Stomach (tissue), 19 donors: ENCODE measurements at places on chromosomes 2 and 18. TPM values are rescaled to one million over a fixed set of nuclear protein-coding genes. Genes with fewer than 3 reads are reported as not detected.

DNA sequence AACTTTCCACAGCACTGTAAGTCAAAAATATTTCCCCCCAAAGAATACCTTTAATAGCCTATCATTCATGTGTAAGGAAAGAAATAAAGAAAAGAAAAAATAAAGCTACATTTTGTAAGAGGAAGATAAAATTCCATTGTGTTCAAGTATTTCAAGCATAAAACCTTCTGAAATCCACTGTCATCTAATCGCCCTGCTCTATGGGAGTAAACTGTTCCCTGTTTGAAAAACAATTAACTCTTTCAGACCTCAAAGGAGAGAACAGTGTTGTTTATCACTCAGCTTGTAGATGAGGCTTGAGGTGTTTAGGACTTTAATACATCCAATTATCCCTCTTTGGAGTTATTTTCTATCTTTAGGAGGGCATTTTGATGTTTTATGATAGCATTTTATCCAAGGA is 112.2 kb upstream of the REG3G start:
- no peak for DNase-seq

GRCh38 chr2:30305235-30305634 is 73.9 kb downstream of the LBH start:
- DNase-seq: no peak

Gene KLHL14
- total RNA-seq: 3.5 TPM

DNA sequence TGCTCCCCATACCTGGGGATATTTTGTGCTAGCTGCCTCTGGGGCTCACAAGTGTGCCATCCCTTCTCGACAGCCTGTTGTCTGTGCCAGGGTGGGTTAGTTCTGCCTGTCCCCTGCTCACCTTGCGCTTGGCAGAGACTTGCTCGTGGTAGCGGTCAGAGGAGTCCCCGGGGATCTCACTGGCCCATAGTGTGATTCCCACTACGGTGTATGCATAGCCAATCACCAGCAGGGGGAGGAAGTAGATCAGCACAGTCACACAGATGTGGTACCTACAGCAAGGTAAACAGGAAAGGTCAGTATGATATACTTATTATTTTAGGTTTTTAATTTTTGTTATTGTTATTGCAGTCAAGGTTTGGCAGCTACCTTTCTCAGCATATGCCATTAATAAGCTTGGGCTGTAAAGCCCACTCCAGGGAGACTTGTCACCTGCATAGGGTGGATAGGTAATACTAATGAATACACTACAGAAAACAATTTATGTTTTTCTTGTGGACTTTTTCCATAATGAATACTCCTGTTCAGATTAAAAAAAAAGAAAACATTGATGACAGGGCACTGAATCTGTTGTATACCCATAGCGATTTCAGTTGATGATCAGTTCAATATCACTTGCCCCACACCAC is 95.2 kb downstream of the POLE4 start:
- peak; percentile 67 for DNase-seq

DNA sequence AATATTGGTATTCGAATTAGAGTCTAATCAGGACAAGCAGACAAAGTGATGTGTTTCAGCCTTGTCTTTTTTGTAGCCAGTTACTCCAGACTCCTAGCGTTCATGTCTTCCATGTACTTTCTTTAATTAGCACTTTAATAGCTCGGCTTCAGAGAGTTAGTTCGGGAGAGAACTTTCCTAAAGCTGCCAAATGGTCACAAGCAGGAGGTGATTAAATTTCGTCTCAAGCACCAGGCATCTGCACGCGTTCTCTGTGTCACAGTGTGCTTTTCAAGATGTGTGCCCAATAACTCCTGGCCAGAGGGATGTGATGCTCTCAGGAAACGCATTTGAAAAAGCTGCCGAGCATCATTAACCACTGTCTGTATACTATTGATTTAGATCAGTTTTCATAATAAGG is 790.8 kb downstream of the SOCS6 start:
- DNase-seq: no peak

Gene STK16
- total RNA-seq: 55.6 TPM

Gene DNAJC5G
- not detected for total RNA-seq

Gene HOXD9
- not detected for total RNA-seq

Gene KCNE4
- total RNA-seq: not detected

Gene UGT1A9
- total RNA-seq: 7.0 TPM

DNA sequence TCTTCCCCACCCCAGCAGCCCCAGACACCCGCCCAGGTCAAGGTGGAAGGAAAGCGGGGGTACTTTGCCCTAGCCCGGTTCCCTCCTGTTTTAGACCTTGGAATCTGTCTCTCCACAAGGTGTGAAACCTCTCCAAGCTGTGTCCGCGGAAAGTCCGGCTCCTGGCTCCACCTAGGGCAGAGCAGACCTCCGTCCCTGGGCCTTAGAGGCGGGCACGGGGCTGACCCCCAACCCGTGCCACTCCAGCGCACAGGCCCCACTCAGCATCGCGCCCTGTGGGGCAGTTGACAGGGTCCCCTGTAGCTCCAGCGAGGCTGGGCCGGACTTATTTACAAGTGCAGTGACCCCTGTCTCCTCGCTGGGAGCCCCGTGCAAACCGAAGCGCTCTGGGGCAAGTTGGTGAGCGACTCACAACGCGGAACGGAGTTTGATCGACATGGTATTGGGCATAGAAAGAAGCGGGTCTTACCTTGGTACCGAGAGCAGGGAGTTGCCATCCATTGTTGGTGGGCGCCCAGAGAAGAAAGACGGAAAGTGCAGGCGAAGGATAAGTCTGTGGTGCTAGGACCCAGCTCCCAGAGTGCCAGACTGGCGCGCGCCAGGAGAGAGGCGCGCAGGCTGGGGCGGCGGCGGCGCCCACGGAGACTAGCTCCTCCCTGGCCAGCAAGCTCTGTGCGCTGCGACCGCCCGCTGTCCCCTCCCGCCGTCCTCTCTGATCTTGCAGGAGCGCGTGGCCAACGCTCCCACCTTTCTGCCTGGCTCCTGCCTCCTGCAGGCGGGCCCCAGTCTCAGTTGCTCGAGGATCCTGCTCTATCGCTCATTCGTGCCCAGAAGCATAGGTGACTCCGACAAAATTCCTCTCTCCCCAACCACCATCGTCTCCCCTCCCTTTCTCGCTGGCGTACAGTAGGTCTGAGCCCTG is at the start of gene SPHKAP:
Gene SPHKAP, minus strand, starts transcription at position 590 of the 922 bp plus-strand sequence. Its CDS starts 89 bp downstream, at position 501.
- DNase-seq: peak; percentile 9

Gene DLGAP1
- total RNA-seq: 3.6 TPM

Gene SYT4
- total RNA-seq: 6.6 TPM

- DNase-seq: no peak
Measured at GRCh38 chr18:13481820-13482617, 244.3 kb downstream of the FAM210A start.

GRCh38 chr2:44758591-44758990 is 182.9 kb upstream of the SIX3 start:
- DNase-seq: no peak

Gene NGEF
- 30.9 TPM for total RNA-seq

- DNase-seq: no peak
Measured at GRCh38 chr2:189444322-189444721, 3.0 kb downstream of the WDR75 start.

Gene POU3F3
- not detected for total RNA-seq

- DNase-seq: peak; percentile 90
Measured at GRCh38 chr2:202035089-202035940, 1.7 kb downstream of the FZD7 start.

Gene POMC
- 0.89 TPM for total RNA-seq

Gene RESP18
- total RNA-seq: not detected

DNA sequence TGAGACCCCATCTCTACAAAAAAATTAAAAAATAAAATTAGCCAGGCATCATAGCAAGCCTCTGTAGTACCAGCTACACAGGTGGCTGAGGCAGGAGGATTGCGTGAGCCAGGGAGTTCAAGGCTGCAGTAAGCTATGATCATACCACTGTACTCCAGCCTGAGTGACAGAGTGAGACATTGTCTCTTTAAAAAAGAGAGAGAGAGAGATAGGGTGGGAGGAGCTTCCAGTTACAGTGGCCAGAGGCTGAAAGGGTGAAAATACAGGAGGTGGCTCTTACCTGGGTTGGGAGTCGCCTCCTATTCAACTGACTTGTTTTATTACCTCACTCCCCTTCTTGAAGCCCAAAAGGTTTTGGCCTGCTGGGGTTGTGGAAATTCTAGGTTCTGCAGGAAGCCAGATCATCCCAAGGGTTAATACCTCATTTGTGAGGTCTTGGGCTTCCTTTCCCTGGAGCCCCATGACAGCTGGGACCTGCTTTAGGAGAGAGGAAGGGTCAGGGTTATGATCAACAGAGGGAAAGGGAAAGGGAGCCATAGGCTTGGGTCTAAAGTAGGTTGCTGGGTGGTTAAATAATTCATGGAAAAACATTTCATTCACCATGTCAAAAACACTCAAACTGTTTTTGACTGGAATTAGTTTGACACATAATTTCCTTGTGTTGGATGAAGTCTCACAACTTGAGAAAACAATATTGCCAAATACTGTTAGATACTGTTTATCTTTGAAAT is 17.4 kb downstream of the DYNC2LI1 start:
- DNase-seq: no peak

Gene PAIP2B
- total RNA-seq: 5.2 TPM

DNA sequence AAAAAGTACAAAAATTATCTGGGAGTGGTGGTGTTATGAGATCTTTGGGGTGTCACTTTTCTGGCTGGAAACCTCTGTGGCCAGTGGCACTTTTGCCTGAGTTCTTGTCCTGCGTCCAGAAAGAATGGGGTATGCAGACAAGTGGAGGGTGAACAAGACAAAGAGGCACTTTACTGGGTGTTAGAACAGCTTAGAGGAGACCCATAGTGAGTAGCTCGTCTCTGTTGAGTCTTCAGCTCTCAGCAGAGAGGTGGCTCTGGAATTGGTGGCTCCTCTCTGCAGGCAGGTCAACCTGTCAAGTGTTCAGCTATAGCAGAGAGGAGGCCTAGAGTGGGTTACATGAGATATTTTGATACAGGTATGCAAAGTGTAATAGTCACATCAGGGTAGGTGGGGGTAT is 26.1 kb downstream of the CRYGD start:
- no peak for DNase-seq

DNA sequence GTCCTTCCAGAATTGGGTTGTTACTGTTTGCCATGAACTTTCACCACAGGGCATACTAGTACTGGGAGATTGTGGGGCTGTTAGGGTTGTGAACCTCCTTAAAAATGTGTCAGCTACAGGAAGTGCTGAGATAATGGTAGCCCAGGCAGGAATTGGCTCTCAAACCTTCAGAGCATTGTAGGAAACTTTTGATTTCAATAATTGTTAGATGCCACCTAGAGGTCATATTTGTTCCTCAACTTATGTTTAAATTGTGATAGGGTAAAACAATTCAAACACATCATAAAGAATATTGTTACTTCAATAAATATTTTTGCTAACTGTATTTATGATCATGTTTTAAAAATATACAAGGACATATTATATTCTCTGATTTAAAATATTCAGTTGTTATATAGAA is 594.6 kb downstream of the ADCYAP1 start:
- no peak for DNase-seq

Gene CYP1B1
- total RNA-seq: 141 TPM

DNA sequence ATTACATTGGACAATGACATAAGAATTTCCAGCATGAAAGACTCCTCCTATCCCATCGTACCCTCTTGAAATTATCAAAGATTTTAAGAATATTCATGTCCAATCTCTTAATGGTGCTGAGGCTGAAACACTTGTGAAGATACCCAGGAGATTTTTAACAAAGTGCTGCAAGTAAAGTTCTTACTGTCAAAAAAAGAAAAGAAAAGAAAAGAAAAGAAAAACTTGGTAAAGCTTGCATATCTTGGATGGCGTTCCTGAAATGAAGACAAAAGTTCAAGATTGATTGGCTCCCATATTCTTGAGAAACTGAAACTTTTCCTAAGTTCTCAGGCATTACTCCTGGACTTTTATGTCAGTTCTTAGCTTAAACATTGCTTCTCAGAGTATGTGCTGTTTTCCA is 1010.5 kb upstream of the PIK3C3 start:
- no peak for DNase-seq

Gene CD8A
- 1.3 TPM for total RNA-seq

- no peak for DNase-seq
Measured at GRCh38 chr2:53129851-53130250, 637.8 kb upstream of the CHAC2 start.

Gene RSAD2
- total RNA-seq: not detected

Gene HOXD12
- total RNA-seq: not detected

Gene HRH4
- not detected for total RNA-seq

DNA sequence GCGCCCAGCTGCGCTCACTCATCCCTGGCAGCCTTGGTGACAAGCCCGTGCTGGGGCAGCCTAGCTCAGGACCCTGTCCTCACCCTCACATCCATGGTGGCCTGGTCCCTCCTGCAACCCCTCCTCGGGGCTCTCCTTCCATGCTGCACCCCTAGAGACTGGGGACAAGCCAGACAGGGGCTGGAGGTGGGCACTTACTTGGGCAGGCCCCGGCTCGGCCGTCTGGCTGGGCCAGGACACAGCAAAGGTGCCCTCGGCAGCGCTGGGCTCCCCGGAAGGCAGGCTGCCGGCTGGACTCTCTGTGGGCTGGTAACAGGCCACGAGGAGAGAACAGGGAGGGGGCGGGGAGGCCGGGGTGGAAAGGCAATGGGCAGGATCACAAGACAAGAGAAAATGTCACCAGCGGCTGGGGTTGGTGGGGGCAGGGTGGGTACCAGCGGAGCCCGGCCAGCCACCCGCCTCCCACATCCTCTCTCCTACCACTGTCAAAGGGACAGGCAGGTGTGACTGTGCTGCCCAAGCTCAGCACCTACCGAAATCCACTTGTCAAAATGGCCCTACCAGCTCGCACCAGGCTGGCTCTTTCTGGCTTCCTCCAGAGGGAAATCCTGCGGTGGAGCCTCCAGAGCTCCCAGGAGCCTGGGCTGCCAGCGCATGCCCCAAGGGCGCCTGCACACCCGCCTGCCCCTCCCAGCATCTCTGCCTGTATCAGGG is 54.7 kb downstream of the BIN1 start:
- DNase-seq: no peak

DNA sequence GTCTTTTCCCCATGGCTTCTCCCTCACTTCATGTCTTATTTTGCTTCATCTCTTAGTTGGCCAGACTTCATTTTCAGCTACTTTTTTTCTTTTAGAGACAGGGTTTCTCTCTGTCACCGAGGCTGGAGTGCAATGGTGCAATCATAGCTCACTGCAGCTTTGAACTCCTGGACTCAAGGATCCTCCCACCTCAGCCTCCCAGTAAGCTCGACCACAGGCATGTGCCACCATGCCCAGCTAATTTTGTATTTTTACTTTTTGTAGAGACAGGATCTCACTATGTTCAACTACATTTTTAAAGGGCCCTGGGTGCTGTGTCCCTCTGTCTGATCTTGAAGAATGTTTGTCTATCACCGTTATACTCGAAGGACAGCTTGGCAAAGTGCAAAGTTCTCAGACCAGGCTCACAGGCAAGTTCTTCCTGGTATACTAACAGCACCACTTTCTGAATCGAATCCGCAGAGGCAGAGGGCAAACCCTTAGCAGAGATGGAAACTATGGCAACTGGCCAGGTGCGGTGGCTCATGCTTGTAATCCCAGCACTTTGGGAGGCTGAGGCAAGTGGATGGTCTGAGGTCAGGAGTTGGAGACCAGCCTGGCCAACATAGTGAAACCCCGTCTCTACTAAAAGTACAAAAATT is 60.9 kb downstream of the SOWAHC start:
- DNase-seq: peak; percentile 73

Gene SCN7A
- total RNA-seq: 40.8 TPM

GRCh38 chr18:63287691-63288220 is 31.8 kb downstream of the BCL2 start:
- DNase-seq: no peak

Gene ASXL3
- total RNA-seq: 5.0 TPM
